ENCODE measurements at places on chromosomes 6 and 20.

GRCh38 chr6:132713352-132714134 is at the start of gene VNN1:
VNN1 (minus strand) TSS chr6:132714055; CDS start chr6:132714035, 20 bp downstream.
- no peak for DNase-seq

GRCh38 chr20:1801225-1801928 is 93.8 kb upstream of the SIRPA start:
- DNase-seq: no peak

DNA sequence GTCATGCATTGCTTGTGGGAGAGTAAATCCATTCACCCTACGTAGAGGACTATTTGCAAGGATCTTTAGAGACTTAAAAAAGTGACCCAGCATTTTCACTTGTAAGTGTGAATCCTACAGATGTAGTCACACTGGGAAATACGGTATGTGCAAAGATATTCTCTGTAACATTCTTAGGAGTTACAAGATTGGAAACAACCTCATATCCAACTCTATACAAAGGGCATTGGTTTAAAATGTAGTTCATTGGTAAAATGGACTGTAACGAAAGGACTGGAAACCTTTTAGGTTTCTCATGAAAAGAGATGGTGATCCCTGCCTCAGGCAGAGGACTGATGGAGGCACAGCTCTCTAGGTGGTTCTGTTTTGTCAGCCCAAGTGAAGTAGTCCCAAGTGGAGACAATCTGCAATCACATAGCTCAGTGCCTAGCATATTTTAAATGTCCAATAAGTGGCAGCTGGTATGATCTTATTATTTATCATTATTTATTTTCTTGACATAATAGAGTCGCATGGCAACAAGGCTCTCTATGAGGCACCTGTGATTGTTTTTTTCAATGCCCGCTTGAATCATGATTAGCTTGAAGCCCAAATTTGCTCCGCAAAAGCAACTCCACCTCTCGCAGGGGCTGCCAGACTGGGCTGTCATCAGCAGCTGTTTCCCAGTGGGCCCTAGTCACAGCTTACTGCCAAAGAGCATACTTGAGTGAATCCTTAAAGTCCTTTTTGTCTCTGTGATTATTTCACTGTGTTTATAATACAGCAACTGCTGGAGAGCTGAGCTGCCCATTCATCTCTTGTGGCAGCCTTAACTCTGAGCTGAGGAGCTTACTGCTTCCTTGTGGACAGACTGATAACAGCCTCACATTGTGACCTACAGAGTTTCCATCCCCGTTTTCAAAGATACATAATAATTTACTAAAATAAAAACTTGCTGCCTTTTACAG is 19.8 kb upstream of the ENPP1 start:
- DNase-seq: no peak

DNA sequence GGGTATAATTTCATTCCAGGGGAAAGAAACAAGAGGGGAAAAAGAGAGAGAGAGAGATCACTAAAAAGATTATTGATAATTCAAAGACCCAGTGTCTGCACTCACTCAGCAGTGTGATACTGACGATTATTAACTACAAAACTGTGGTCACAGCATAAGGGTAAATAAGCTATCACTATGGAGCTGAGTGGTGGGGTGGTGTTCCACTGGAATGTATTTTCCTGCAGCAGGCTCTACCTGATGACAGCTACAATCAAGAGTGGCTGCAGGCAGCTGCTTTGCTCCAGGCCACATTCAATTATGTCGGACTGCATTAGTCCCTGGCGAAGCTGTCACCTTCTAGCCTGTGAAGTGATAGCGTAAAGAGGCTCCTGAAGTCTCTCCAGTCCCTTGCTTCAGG is 122.2 kb upstream of the TFAP2D start:
- no peak for DNase-seq

GRCh38 chr6:42870145-42870936 is 9.1 kb upstream of the RPL7L1 start:
- no peak for DNase-seq

GRCh38 chr6:25217829-25218228 is 61.3 kb upstream of the CARMIL1 start:
- no peak for DNase-seq

DNA sequence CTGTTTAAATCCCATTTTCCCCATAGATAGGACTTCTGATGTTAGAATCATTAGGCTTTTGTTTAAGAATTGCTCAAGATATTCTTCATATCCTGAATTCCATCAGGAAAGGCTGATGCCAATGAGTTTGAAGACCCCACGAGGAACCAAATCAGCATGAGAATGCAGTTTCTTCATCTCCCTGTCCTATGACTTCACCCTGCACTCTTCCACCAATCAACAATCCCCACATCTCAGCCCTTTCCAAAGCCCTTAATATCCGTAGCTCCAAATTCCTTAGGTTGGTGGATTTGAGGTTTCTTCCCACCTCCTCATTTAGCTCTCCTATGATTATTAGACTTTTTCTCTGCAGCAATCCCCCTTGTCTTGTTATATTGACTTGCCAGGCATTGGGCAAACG is 88.3 kb upstream of the PRND start:
- no peak for DNase-seq

- no peak for DNase-seq
Measured at GRCh38 chr20:63261060-63261794, 7.0 kb upstream of the NKAIN4 start.

DNA sequence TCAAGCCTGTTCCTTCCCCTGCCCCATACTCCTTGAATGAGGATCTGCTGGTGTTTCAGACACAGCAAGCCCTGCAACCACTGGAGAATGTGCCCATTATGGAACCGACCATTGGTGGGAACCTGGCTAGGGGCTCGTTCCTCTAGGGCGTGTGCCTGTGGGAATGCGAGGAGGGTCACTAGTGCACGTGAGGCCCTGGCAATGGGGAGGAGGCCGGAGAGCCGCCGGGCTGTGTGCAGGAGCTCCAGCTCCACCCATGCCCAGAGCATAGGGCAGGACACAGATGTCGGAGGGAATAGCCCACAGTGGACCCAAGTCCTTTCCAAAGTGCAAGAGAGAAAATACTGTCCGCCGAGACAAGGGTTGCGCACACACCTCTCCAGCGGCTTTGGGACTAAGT is 99.3 kb downstream of the ERMARD start:
- DNase-seq: no peak

GRCh38 chr6:168037242-168037641 is 39.8 kb downstream of the KIF25 start:
- no peak for DNase-seq

- DNase-seq: no peak
Measured at GRCh38 chr20:13756551-13756950, 28.2 kb downstream of the ESF1 start.

DNA sequence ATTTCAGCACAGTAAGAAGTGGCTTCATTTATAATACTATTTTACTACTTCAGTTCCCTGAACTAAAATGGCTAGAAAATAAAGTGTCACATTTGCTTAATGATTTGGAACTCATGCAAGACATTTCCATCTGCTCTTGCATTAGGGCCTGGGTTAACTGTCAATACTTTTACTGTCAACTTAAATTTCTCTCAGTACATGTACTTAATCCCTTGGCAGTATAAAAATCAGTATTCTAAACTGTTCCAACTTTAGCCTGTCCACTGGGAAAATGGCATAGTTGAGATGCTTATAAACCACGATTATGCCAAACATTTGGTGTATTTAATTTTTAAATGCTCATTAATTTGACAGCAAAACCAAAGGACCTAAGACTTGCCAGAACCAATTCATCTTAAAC is 154.5 kb downstream of the ASCC3 start:
- no peak for DNase-seq

GRCh38 chr6:4736371-4736873 is 39.8 kb upstream of the CDYL start:
- no peak for DNase-seq

GRCh38 chr6:152973916-152974315 is 8.9 kb downstream of the FBXO5 start:
- DNase-seq: no peak

- DNase-seq: no peak
Measured at GRCh38 chr20:5784735-5785134, 34.5 kb downstream of the SHLD1 start.

DNA sequence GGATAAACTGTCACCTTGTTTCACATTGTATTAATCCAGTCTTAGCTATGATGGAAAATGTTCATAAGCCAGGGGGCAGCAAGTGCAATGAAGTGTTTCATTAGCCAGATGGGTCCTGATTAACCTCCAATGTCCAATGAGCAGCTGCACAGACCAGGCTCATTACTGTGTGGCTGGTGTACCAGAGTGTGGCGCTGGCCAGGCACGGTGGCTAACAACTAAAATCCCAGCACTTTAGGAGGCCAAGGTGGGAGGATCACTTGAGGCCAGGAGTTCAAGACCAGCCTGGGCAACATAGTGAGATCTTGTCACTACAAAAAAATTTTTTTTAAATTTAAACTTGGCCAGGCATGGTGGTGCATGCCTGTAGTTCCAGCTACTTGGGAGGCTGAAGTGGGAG is 201.7 kb upstream of the FOXQ1 start:
- no peak for DNase-seq

- peak; percentile 24 for DNase-seq
Measured at GRCh38 chr6:13614126-13614925, 809 bp upstream of the NOL7 start.

DNA sequence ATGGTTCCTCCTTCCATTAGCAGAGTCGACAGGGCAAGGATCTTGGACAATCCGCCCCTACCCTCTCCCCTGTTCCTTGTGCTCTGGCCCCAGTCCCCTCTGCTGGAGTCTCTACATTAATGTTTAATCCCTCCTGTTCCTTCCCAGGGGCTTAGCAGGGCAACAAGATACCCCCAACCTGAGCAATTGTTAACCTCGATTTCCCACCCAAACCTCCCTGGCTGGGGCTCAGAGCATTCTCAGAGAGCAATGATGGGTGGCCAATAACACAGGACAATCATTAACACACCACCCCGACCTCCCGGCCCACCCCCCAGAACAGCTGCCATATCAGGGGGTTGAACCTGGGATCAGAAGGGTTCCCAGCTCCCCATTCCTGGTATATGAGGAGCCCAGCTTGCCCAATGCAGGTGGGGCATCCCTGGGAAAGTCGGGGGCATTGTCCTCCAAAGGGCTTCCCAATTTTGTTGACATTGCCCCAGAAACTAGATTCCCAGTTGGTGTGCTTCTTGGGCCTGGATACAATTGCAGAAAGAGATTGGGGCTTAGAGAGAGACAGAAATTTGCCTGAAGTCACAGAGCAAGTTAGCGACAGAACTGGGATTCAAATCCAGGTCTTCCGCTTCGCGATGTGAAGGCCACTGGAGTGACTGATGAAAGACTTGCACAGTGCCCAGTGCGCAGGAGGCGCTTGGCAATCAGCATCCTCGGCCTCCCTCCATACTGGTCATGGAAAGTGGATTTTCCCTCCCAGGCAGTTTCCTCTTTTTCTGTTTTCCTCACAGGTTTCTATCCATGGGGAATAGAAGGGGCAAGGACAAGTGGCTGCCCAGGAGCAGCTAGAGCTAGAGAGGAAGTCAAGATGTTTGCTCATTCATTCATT is 59.6 kb upstream of the TTPAL start:
- no peak for DNase-seq
